T47D (cell line): ENCODE measurements at places on chromosomes 7 and 10.

DNA sequence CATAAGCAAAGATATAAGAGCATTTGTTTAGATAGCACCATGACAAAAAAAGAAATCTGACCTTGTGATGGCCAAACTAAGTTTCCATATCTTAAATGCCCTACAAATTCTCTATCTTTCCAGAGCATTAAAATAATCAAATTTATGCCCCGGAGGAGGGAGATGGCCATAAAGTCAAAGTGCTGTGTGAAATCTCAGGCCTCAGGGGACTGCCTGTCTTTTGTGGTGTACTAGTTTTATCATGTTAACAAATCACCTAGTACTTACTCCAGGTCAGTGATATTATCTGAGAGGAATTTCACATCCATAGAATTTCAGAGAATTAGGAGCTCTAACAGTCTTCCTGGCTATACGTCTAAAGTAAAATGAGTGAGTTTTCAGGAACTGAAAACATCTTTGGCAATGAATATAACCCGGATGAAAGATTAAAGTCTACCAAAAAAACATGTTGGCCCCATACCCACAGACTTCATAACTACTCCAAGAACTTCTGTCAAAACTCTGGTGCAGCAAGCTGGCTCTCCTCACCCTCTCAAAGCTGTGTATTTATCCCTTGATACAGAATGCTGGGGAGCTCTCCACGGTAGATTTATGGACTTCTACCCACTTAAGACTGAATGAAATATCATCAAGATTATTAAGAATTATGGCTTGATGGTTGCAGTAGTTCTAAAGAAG lies 682.8 kb downstream of the SORCS1 start:
- no peak for DNase-seq

DNA sequence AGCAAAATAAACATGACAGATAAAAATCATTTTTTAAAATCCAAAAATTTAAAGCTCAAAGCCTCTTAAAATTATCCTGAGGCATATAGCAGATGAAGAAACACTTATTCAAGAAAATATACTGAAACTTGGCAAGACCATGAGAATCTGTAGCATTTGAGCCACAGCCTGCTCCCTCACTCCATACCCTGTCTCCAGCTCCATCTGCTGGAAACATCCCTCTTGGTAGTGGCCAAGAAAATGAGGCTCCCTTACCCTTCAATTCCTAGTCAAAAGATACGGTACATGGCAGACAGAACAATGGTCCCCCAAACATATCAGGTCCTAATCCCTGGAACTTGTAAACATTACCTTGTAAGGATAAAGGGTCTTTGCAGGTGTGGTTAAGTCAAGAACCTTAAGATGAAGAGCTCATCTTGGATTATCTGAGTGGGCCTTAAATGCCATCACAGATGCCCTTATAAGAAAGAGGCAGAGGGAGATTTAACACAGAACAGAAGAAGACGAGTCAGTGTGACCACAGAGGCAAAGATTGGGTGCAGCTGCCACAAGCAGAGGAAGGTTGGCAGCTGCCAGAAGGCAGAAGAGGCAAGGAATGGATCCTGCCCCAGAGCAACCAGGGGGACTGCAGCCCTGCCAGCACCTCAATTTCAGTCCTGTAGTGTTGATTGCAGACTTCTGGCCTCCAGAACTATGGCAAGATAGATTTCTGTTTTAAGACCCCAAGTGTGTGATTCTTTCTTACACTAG lies 149.4 kb downstream of the ZNF248 start:
- no peak for DNase-seq

GRCh38 chr10:33306126-33306525 lies 28.3 kb downstream of the NRP1 start:
- DNase-seq, result no peak

GRCh38 chr10:22824984-22825383 lies 102.9 kb upstream of the ARMC3 start:
- no peak for DNase-seq

- no peak for DNase-seq
Observed at GRCh38 chr7:139909379-139910050, 80.5 kb downstream of the TBXAS1 start.

- no peak for DNase-seq
Observed at GRCh38 chr7:63028376-63029206, 970.1 kb upstream of the ZNF722 start.

DNA sequence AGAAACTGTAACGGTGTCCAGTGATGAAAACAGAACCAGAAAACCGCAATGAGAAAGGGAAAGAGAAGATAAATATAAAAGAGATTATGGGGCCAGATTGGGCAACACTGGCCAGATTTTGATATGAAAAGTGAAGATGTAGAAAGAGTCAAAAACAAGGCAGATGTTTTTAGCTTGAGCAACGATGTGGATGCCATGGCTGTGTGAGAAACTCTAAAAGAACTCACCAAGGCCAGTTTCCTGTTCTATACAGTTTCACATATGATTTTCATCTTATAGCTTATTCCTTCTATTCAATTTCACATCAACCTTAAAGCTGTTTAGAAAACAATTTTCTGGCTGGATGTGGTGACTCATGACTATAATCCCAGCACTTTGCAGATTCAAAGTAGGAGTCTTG lies 36.3 kb downstream of the CSTF2T start:
- DNase-seq, result no peak

DNA sequence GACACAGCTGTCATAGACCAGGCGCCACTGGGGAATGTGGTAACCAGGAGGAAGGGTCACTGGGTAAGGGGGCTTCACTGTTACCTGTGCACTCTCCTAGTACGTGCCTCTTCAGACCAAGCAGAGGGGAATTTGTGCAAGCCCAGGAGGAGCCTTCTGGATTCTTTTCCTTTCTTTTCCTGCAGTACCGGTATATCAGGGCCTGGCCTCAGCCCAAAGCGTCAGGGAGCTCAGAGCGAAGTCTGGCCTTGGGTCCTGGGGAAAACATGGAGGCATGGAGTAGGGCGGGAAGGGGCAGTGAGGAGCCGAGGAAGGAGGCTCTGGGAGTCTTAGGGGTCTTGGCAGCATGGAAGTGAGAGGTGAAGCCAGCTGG lies 133.6 kb upstream of the GDF10 start:
- DNase-seq, result no peak

DNA sequence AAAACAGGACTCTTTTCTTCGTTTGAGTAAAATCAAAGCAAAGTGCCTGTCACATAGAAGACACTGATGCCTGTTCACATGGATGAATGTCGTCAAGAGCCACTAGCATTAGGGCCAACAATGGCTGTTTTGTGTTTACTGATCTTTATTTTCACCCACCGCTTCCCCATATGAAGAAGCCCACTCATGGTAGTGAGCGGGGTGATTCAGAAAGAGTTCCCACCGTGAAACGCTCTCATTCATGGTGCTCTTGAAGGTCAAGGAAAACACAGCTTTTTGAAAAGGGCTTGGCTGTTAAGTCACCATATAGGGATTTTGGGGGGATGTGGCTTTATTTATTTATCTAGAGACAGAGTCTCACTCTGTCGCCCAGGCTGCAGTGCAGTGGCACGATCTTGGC lies 12.5 kb downstream of the PROSER2 start:
- DNase-seq, result no peak

DNA sequence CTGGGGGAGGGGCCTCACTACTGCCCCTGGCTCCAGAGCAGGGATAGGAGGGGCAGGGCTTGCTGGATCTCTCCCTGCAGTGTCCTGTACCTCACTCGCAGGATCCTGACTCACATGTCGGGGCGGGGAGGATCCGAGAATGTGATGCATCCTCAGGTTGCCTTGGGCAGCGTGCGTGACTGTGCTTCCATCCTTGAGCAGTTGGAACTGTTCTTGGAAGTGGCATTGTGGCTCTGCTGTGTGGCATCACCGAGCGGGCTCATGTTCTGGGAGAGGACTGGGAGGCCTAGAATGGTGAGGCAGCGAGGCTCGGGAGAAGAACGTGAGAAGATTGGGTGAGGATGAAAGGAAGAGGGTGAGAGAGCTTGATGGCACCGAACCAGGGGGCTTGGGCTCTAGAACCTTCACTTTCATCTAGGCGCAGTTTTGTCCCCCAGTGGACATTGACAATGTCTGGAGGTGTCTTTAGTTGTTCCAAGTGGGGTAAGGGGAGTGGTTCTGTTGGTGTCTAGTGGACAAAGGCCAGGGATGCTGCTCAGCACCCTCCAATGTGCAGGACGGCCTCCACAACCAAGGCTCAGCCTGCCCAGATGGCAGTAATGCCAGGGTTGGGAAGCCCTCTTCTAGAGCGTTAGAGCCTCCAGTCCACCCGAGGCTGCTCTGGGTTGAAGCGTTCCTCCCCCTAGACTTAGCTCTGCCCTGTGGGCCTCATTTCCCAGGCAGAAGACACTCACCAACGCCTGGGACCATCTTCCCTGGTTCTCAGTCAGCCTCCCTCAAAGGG lies 8.4 kb downstream of the RARRES2 start:
- no peak for DNase-seq

DNA sequence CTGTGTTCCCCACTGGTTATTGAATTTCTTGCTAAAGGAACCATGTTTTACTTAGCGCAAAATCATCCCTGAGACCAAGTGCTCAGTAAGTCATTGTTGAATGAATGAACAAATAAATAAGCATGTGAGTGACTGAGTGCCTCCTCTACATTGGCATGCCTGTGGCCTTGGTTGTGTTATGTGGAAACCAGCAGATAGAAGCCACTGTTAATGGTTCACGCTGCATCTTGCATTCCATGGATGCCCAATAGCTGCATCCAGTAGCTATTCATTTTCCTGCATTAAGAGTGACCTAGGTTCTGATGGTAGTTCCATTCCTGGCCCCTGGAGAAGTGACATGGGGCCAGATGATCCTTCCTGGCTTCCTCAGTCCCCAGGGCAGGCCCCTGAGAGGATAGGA lies 113.3 kb upstream of the BMPER start:
- no peak for DNase-seq

GRCh38 chr7:26278770-26279169 lies 12.9 kb upstream of the SNX10 start:
- DNase-seq, result no peak

DNA sequence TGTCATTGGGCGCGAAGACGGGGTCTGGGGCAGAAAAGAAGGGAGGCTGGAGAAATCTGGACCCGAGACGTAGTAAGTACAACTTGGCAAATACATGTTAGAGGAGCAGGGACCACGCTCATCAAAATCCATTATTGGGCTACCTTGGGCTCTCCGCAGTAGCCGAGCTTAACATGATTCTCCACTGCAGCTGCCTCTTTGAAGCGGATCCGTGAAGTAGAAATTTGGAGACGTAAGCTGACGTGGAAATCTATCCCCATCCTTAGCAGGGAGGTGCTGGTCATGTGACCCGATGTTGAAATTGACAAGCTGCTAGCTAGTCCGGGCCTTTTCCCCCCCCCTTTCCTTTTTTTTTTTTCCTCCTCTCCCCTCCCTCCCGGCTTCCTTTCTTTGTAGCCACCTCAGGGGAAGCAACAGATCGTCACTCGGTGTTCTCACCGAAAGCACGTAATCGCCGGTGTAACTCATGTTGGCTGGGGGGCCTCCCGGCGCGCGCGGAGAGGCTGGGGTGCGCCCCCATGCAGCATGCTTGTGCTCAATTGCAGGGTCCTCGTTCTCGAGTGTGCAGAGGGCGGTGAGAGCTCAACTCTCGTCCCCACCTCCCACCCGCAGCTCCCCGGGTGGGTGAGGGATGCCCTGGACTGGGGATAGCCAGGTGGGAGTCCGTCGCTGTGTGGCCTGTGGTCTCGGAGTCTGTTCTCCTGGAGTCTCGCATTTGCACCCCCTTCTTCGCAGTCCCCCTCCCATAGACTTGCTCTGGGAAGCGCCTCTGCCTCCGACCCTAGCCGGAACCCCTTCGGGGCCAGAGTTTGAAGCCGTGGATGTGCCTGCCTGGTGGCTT lies at the start of gene HOXA11:
Gene HOXA11 (minus strand): TSS at position 220 of the 841 bp plus-strand sequence. CDS start 88 bp downstream, at position 132.
- DNase-seq, result no peak

DNA sequence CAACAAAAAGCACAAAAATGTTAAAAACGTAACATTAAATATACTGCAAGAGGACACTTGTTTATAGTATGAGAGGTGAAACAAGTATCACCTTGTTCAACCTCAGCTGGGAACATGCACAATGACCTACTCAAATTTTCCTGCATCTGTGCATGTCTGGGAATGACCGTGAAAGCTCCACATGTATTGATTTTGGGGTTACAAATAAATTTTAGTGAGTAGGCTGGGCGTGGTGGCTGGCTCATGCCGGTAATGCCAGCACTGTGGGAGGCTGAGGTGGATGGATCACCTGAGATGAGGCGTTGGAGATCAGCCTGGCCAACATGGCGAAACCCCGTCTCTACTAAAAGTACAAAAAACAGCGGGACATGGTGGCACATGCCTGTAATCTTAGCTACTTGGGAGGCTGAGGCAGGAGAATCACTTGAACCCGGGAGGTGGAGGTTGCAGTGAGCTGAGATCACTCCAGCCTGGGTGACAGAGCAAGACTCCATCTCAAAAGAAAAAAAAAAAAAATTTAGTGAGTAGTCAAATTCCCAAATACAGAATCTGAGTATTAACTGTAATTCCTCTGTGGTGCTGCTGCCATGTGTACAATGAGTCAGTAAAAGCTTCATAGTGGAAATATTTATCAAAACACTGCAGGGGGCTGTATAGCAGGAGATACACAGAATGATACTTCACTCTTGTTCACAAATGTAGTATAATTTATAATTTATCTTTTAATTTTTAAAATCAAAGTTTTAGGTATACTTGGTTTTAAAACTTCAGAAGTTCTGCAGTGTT lies 41.1 kb downstream of the SUGCT start:
- no peak for DNase-seq

DNA sequence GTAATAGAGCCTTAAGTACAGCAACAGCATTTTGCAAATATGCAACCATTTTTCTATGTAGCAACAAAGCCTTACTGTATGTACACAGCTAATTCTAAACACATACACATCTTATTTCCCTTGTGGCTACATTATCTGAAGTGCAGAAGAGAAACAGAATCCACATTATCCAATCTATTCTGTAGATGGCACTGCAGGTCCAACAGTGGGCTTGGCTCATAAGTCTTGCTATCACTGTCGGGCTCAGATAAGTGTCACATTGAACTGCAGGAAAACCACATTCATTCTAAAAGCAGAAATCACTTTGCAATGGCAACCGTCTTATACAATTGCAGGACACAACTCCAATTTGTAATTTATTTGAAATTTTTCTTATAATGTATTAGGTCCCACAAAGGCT lies 109.8 kb upstream of the NOBOX start:
- no peak for DNase-seq

DNA sequence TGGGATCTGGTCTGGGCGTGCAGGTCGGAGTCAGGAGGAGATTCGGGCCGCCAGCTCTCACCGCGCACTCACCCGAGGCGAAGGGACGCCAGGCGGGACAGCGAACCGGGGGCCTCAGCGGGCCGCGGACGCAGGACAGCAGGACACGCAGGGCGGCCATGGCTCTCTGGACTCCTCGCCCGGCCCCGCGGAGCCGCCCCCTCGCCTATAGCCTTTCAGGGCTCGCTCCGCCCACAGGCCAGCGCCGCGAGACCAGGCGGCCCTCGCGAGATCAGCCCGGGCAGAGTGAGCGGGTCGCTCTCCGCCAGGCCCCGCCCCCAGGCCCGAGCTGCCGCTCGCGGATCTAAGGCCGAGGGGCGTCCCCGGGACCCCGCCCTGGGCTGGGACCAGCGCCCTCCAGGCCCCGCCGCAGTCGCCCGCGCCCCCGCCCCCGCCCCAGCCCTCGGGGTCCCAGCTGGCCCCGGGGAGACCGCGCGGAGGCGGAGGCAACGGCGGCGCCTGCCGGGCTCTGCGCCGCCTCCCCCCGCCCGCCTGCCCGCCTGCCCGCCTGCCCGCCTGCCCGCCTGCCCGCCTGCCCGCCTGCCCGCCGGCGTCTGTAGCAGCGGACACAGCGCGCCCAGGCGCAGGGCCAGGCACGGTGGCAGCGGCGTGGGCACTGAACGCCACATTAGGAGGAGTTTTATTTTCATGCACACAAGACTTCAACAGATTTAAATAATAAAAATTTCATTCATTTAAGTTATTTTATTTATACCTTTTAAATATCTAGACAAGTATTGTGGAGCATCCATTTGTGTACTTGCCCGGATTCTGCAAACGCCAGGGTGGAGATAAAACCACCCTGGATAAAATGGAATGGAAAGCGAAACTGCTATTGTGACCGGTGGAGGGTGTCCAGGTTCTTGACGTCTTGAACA lies at the start of gene ECHS1:
Gene ECHS1 (minus strand): TSS at position 181 of the 917 bp plus-strand sequence. CDS start 21 bp downstream, at position 160.
- DNase-seq, result peak; percentile 95
